ENCODE measurements at places on chromosomes 7 and 10.

DNA sequence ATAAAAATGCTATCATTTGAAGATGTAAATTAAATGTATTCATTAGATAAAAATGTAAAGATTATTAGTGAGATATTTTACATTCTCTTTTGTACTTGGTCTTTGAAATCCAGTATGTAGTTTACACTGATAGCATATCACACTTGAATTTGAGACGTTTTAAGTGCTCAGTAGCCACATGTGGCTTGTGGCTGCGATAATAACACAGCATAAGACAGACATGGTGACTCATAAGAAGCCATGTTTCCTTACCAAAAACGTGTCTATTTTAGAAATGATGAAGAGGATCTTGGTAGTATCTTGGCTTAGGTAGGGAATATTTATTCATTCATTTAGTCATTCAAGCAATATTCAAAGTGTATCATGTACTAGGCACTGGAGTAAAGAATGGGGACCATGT, 149.3 kb downstream of the POU6F2 start:
- no peak for DNase-seq

DNA sequence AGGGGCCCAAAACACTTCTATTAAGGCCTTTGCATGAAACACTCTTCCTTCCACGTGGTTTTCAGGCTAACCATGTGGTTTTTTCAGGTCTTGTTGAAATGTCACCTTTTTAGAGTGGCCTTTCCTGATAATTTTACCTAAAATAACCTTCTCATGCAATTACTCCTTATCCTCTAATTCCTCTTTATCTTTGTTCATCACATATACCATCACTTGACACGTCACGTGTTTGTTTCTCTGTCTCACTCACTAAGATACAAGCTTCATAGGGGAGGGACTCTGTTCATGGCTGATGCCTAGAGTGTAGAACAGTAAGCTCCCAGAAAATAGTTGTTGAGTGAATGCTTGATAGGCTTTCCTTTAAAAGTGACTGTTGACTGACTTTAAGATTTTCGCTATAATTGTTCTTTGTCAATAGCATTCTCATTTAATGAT, 63.7 kb downstream of the ST7 start:
- DNase-seq: no peak

- no peak for DNase-seq
Measured at GRCh38 chr7:5230265-5231067, 40.4 kb downstream of the WIPI2 start.

DNA sequence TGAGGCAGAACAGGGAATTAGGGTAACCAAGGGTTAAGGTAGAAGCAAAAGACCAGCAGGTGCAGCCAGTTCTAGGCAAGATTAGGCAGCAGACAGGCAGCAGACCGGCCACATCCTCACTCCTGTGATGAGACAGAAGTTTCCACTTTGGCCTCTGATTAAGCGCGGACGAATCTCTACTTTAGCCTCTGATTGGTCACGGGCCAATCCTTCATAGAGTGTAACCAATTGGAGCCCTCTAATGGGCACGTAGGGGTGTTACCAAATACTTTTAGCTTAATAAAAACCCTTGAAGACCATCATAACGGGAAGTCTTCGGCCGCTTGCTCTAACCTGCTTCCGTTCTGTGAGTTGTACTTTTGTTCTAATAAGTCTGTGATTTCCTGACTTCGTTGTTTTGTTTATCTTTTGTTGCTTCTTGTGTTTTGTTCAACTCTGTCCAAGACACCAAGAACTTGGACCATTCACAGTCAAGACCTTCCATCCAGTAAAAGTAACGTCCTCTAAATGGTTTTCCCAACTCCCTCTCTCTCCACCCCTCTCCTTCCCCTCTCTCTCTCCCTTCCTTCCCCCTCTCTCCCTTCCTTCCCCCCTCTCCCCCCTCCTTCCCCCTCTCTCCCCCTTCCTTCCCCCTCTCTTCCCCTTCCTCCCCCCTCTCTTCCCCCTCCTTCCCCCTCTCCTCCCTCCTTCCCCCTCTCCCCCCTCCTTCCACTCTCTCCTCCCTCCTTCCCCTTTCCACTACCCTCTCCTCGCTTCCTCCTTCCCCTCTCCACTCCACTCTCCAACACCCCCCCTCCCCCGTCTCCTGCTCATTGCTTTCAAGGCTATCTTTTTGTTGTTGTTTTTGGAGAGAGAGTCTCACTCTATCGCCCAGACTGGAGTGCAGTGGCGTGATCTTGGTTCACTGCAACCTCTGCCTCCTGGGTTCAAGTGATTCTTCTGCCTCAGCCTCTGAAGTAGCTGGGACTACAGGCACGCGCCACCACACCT, 13.2 kb upstream of the MALSU1 start:
- no peak for DNase-seq

- no peak for DNase-seq
Measured at GRCh38 chr7:98314469-98314868, 33.0 kb downstream of the BRI3 start.

DNA sequence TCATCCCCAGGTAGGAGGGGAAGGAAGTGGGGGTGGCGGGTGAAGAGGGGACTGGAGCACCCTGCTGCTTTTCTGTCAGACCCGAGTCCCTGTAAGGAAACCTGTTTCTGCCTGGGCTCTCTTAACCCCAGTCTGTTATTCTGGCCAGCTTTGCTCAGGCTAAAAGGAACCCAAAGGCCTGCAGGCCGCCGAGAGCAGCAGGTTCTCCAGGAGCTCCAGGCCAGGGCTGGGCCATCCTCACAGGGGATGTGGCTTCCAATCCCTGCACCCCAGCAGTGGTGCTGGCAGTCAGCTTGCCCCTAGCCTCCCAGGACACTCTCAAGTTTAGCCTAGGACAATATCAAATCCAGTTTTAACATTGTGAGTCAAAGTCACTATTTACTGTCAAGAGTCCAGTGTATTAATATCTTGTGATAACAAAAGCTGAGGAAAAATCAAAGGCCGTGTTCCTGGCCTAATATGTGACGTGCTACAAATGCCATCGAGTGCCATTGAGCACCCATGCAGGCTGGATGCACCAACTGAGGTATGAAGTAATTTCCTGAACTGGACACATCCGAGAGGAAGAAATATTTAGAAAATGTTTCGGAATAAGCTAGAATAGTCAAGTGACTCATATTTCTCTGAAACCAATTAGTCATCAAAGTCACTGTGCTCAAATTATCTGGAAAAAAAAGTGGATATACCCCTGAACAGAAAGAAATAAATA, 7.0 kb downstream of the PKD1L1 start:
- no peak for DNase-seq

DNA sequence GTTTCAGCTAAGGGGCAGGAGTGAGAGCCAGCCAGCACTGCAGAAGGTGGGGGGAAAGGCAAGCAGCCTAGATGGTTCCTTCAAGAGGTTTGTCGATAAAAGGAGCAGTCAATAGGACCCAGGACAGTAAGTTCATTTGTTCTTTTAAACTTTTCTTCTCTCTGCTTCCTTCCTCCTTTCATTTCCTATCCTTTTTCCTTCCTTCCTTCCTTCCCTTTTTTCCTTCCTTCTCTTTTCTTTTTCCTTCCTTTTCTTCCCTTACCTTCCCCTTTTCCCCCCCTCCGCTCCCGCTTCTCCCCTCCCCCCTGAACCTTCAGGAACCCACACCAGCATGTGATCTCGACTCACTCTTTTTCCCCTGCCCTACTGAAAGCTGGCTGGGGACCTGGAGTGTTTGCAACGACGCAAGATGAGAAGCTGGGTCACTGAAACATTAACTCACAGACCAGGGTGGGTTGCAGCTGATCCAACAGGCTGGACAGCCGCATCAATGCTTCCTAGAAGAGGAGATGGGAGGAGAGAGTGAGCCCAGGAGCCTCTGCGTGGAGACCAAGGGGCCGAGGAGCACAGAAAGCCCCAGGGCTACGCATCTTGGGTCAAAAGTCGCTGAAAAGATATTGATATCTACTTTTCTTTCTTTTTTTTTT, 103.4 kb upstream of the SDK1 start:
- DNase-seq: no peak

DNA sequence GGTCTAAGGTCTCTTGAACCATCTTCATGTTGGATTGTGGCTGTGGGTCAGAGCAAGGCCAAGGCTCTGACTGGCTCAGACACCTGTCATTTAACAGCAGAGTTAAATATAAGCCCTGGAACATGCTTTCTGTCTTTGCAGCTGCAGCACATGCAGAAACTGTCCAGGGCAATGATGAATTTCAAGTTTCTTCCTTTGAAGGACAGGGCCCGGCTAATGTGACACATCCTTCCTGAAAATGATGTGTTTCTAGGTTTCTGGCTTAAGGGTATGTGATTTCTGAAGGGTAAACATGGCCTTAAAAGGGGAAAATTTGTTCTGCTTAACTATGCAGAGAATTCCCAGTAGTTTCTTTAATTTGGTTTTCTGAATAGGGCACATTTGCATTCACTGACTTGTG, 34.0 kb upstream of the SLC35B4 start:
- DNase-seq: no peak

DNA sequence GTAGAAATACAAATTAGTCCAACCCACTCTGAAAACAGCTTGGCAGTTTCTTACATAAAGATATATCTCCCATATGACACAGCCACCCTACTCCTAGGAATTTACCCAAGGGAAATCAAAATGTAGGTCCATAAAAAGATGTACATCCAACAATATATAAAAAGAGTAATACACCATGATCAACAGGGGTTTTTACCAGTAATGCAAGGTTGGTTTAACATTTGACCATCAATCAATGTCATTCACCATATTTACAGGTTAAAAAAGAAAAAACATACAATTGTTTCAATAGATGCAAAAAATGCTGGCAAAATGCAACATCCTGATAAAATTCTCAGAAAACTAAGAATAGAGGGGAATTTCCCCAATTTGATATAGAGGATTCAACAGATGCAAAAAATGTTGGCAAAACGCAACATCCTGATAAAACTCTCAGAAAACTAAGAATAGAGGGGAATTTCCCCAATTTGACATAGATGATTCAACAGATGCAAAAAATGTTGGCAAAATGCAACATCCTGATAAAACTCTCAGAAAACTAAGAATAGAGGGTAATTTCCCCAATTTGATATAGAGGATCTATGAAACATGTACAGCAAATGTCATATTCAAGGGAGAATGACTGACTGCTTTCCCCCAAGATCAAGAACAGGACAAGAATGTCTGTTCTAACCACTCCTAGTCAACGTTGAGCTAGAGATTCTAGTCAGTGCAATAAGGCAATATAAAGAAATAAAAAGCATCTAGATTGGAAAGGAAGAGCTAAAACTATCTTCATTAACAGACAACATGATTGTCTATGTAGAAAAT, 13.7 kb downstream of the ADAP1 start:
- DNase-seq: no peak

- no peak for DNase-seq
Measured at GRCh38 chr10:92993699-92994272, 66.8 kb upstream of the CYP26C1 start.

DNA sequence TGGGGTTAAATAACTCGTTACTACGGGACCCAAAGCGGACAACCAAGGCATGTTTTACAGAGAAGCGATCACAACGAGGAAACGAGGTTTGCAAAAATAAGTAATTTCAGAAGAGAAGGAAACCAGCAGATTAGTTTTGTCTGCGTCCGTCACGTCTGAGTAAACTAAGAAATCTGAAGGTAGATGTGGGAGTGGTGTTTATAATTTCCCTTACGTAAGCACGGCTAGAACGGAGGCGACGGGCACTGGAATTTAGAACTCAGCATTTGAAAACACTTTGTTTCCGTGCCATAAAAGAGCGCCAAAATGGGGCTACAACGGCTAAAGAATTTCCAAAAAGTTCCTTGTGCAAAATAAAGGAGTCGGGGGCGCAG, 718 bp upstream of the UMAD1 start:
- peak; percentile 43 for DNase-seq

DNA sequence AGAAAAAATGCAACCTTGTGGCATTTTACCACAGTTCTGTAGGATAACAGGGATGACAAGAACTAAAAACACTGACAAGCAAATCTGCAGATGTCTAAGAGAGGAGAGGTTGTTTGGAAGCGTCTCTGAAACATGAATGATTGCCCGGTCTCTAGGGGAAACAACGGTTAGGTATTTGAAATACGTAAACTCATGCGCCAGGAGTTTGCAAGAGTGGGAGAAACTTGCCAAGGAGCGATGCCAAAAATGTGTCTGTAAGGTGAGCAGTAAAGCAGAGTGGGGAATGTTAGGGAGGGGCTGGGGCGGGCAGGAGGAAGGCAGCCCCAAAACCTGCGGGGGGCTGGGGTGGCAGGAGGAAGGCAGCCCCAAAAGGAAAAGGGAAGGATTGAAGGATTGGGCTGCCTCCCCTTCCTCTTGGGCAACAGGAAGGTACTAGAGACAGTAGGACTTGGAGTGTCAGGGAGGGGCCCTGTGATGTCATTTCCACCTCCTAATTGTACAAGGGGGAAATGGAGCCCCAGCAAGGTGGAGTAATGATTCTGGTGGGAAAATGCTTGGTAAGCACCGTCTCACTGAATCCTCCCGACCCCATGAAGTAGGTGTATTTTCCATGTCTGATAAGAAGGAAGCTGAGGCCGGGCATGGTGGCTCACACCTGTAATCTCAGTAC, 33.2 kb upstream of the PLEKHA1 start:
- DNase-seq: no peak

All from NCI-H187 (cell line).